NCI-H774 (cell line): ENCODE measurements at places on chromosomes 16 and 17.

DNA sequence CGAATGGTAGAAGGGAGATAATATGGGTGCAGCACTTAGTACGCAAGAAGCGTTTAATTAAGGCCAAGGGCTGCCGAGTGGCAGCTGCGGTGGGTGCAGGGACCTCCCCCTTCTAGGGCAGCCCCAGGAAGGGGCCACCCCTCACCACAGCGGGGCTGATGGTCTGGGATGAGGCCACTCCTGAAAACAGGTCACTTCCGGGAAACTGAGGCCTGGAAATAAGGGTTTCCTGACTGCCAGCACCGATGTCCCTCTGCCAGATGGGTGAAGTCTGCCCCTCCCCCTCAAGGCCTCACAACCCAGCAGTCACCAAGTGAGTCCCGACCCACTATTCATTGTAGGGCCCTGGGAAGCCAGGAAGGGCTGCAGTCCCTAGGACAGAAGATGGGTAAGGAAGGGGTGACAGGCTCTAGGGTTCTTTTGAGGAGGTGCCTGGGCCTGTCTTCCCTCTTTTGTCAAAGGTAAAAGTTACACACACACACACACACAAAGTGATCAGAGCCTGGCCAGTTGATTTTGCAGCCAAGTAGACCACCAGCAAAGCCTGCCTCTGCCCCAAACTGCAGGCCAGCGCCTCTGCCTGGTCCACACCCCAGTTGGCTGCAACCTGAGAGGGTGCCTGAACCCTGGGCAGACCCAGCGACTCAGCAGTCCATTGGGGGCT, 12.5 kb downstream of the SREBF1 start:
- DNase-seq, result no peak

DNA sequence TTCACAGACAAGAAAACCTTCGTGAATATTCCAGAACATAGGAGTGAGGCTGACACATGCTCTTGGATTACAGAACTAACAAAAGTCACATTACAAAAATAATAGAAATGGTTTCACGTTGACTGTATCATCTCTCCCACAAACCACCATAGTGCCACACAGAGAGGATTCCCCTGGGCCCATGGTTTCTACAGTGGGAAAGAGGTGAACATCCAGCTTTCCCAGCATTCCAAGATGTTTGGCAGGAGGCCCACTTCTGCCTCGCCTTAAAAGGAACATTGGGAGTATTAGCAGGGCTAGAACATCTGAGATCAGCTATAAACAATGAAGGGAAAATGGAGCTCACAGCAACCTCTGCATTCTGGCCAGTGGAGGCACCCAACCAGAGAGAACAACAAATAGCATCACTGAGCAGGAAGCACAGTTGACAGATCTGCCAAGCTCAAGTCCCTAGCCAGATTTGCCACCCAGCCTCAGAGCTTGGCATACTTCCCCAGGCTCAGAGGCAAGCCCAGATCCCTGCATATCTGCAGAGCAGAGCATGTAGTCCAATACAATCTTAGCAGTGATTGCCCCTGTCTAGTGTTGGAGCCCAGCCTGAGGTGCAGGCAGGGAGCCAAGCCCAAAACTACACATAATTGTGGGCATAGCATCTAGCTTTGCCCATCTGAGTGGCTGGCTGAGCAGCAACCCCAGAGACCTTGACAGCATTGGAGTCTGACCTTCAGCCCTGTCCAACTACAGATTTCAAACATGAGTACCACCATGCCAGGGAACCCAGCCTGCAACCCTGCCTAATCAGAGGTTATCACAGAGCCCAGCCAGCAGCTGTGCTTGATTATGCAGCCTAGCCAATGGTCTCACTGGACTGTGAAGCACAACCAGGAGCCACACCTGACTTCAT, 260.4 kb downstream of the CEP112 start:
- DNase-seq, result no peak

DNA sequence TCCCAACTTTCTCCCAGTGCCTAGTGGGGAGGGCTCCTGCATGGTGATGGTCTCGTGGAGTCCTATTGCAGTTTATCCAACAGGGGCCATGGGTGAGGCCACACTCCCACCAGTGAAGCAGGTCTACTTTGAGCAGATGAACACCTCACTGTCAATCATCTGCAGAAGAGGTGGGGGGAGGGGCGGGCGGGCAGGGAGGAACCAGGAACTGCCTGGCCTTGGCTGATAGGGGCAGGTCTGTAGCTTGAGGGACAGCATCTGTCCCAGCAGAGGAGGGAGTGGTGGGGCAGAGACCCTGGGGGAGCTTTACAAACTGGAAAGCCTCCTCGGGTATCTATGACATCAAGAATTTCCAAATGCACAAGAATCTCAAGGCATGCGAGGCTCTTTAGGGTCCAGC, 58.7 kb upstream of the ZNF423 start:
- DNase-seq, result no peak

- DNase-seq, result no peak
Measured at GRCh38 chr17:17150448-17150800, 55.7 kb downstream of the PLD6 start.

DNA sequence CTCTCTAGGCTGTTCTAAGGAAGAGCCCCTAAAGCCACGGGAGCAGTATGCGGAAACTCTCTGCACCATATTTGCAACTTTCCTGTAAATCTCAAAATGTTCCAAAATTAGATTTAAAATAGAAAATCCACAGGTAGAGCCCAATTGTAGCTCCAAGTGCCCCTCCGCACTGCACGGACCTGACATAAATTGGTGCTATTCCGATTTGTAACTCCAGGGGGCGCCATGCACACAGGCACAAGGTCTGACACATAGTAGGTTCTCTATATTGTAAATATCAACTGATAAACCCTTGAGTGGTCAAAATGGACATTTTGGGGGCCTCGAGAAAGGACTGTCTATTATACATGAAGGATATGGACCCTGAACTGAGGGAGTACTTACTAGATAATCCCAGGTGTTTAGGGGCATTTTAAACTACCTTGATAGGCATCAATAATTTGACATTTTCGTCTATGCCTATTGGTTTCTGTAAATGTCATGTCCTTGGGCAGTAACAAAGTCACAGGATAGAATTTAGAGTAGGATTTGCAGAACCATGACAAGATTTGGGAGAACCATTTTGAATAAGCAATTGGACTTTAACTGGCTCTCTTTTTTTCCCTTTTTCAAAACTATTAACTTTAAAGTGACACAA, 36.6 kb upstream of the TMEM132E start:
- no peak for DNase-seq

DNA sequence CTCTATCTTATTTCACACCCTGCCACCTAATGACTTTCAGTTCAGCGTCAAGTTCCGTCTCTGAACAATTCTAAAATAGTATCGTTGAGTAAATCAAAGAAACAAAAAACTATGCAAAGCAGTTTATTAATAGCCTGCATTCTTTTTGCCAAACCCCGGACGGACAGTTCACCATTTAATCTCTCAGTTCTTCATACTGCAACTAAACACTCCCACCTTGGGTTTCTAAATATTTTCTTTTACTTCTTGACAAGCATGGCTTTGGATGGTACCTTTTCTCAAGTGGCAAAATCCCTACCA, 1.2 kb downstream of the MYH11 start:
- no peak for DNase-seq

GRCh38 chr16:89476379-89476778, 14.0 kb downstream of the ANKRD11 start:
- no peak for DNase-seq

GRCh38 chr17:28948873-28949184, 2.5 kb downstream of the PHF12 start:
- DNase-seq, result no peak

- DNase-seq, result no peak
Measured at GRCh38 chr16:87833548-87833947, 35.8 kb downstream of the SLC7A5 start.

GRCh38 chr16:74862743-74863244, 88.2 kb upstream of the FA2H start:
- peak; percentile 18 for DNase-seq

DNA sequence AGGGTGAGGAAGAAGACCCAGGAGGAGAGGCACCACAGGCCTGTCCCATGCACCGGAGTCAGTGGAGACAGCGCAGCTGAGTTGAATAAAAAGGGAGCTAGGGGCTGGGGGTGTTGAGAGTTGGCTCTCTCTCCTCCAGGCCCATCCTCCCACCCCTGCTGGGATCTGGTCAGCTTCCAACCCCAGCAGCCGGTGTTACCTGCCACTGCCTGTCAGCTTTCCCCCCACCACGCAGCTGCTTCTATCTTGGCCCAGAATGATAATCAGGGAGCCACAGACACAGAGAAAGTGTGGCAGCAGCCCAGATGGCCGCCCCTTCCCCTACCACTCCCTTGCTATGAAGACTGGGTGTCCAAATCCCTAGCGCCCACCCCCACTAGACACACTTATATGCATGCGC, 120.6 kb upstream of the RPL38 start:
- DNase-seq, result no peak

DNA sequence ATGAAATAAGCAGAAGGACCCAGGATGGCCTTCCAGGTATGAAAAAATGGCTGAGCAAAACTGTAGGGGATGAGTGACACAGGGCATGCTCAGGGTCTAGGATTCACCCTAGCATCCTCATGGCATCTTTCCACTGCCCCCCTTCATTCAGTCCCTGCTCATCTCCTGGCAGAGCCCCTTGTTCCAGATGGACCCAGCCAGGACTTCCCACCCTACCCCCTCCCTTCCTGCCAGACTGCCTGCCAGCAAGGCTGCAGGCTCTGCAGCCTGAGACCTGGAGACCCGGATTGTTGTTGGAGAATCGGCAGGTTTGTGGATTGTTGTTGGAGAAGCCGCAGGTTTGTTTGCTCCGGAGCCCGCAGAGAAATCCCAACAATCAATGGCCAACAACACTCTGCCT, 6.6 kb downstream of the SEZ6 start:
- DNase-seq, result no peak

DNA sequence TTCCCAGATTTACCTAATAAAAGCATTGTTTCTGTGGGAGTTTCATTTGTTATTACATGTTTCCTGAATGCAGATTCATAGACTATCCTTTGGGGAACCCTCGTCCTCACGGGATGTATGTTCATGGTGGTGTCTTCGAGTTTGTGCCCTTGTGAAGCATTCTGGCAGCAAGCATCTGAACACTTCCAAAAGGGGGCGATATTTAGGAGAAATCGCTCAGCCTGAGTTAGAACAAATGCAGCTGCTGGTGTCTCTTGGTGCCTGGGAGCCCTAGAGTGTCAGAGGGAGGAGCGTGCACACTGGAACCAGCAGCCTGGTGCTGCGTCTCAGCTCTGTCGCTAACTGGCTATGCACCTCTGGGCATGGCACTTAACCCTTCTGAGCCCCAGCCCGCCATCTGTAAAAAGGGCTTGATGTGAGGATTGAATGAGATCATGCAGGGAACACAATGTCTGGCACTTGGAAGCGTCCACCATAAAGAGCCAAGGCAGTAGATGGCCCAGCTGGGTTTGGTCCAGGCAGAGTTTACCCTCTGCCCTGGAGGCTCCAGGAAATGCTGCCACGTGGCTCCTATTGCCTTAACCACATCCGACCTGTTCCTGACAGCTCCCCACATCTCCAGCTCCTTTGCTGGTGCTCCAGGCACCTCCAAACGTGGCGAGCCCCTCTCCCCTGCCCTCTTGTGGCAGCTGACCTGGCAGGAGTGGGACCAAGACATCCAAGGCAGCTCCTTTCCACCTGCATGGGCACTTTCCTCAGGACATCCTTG, 25.0 kb upstream of the C16orf78 start:
- no peak for DNase-seq

- DNase-seq, result no peak
Measured at GRCh38 chr16:50814541-50814940, 72.7 kb downstream of the CYLD start.

- no peak for DNase-seq
Measured at GRCh38 chr17:35081638-35082037, 18.1 kb upstream of the RFFL start.

DNA sequence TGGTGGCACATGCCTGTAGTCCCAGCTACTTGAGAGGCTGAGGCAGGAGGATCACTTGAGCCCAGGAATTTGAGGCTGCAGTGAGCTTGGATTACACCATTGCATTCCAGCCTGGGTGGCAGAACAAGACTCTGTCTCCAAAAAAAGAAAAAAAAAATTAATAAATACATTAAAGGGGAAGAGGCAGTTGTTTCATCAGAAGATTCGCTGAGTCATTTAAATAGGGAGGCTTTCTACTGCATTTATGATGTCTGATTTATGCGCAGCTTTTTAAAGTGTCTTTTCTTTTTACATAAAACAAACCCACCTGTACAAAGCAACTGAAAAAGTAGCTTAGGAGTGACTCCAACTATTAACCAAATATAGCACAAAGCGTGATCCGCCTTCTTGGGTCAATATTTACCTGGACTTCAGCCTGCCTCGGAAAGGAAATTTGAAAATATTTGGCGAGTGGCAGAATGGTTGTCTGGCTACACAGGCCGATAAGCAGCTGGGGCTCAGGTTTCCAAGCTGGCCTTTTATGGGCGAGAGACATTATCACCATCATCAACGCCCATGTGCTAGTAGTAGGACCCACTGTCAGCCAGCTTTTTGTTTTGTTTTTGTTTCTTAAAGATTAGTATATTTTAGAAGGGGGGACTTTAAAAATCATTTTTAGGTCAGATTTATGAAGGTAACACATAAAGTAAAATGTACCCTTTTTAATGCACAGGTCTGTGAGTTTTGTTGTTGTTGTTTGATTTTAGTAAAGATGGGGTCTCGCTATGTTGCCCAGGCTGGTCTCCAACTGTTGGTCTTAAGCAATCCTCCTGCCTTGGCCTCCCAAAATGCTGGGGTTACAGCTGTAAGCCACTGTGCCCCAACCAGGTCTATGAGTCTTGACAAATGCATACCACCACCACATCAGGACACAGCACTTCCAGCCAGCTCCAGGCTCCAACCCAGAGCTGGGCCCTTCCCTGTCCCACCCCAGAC, 42.5 kb upstream of the RASD1 start:
- peak; percentile 87 for DNase-seq

DNA sequence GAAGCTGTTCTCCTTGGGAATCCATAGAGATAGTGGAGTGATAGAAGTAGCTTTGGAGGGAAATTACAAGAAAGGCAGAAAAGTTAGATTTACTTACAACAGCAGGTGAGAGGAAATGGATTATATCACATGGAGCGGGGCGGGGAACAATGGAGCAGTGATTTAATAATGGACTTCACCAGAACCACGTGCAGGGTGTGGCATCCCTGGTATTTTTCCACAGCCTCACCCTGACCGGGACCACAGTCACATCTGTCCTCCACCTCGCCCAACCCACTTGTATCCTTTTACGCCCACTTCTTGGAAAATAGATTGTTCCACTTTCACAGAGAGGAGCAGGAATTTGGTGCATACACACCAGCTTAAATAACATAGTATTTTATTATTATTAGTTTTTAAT, 15.9 kb upstream of the CYB5B start:
- no peak for DNase-seq
